SW 1271 (cell line): ENCODE measurements at places on chromosomes 2 and 18.

DNA sequence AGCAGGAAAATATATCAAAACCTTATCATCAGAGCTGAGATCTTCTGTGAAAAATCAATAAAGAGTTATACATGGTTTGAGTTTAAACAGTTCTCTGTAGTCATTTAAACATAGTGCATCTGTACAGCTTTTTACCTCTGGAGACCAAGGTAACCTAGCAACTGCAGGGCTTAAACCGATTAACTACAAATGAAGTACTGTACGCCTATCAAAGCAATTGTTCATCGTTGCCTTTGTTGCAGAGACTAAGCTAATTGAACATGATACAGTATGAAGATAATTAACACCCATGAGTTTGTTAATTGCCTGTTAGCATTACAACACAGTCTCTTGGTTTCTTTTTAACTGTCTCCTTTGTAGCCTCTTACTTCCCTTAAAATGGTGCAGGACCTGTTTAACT, 147.9 kb downstream of the LNPK start:
- DNase-seq = no peak

- no peak for DNase-seq
These were observed 630 bp upstream of the PPP1R1C start for GRCh38 chr2:181984814-181985631.

GRCh38 chr2:3151153-3151918, 226.3 kb downstream of the EIPR1 start:
- DNase-seq = no peak

DNA sequence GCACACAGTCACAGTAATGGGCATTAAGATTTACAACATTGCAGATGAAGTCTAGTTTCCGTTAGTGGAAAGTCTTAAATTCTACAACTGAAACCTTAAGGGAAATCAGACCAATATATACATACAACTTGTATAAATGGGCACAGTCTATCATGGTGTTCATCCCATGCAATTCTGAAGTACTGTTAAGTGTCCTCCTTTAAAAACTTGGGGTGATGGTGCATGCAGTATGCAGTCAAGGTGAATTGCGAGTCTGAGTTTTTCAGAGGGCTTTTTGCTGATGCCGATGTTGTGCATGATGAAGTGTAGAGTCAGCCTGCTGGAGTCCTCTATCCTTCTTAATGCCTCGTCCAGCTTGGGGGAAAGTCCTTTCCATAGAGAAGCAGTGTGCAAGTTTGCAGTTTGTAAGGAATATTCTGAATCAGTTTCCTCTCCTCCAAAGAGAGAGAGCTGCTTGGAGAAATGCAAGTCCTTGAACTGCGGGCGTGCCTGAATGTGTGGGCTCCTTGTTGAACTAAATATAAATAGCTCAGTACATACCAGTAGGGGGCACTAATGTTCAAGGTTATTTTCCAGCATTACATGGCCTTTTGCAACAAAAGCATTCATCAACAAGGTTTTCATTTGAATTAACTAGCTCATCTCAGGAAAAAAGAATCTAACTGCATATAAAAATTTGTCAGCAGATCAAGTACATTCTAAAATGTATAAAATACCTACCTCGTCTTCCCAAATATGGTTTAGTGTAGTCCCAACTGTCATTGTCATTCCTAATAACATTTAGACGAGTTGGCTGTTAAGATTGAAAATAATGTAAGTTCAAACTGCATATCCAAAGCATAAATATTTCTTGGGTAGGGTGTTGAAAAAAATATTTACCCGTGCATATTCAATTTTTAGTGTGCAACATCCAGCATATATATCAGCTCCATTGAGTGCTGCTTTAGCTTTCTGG, 21.3 kb downstream of the HNRNPLL start:
- DNase-seq = no peak

GRCh38 chr2:45814488-45814887, 163.0 kb downstream of the PRKCE start:
- no peak for DNase-seq

GRCh38 chr18:44232500-44232899, 448.2 kb upstream of the SETBP1 start:
- no peak for DNase-seq

- no peak for DNase-seq
These were observed 2021.1 kb upstream of the CELF4 start for GRCh38 chr18:39586741-39587140.

DNA sequence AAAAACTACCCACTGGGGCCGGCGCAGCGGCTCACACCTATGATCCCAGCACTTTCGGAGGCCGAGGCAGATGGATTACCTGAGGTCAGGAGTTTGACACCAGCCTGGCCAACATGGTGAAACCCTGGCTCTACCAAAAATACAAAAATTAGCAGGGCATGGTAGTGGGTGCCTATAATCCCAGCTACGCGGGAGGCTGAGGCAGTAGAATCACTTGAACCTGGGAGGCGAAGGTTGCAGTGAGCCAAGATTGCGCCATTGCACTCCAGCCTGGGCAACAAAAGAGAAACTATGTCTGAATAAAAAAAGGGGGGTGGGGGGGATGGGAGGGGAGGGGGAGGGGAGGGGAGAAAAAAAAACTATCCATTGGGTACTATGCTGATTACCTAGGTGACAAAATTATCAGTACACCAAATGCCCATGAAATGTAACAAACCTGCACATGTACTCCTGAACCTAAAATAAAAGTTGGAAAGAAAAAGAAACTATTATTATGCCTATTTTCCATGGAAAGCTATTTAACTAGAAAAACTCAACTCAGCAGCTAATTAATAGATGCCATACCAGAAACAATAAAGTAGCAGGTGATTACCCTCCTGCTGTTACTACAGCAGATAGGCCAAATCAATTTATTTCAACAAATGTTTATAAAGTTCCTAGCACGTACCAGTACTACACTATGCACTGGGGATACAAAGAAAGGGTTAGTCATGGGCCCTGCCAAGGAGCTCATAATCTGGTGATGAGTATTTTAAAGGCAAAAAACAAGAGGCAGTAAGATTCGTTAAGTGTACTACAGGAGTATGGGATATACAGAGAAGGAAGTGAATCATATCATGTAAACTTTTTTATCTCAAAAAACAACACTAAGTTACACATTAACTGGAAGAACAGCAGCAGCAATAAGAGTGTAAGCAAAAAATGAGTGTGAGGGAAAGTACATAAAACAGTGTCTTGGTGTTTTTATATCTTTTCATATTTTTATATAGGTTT, 112.8 kb upstream of the SLC39A10 start:
- DNase-seq = no peak

GRCh38 chr2:223921204-223921603, 23.9 kb downstream of the WDFY1 start:
- DNase-seq = no peak

DNA sequence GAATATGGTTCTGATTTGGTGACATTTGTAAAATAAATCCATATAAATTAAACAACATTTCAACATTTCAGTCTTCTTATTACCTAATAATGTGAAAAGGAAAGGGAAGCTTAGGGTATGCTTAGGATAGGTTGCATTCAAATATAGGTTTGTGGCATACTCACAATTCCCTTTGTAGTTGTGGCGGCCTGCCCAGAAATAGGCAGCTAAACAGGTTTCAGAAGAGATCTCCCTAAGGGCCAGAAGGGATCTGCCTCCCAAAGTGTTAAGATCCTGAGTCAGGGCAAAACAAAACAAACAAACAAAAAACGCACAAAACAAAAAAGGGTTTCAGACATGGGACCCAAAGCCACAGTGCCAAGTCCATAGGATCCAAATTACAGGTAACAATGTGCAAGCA, 41.4 kb upstream of the TCF7L1 start:
- DNase-seq = no peak

DNA sequence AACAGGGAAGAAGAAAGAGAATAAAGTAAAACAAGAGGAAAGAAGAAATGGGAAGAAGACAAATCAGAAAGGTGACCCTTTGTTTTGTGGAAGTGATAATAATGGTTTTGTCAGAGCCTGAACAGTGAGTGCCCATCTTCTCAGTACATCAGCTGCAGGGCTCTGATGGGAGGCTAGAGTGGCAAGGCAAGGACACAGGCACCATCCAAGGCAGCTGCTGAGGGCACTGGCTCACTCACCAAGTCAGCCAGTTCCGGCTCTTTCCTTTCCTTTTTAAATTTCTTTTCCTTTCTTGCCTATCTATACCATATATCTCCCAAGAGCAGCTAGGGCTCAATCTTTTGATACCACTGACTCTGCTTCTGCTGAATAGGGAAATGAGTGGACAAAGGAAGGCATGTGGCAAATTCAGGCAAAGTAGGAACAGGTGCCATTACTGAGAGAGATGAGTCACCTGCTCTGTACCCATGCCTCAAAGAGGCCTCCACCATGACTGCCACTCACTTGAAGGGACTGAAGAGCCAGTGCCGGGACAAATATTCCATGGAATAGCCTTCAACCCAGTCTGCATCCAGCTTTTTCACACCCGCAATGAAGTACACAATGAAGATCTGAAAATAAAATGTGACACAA, 6.2 kb downstream of the GGCX start:
- DNase-seq = no peak

DNA sequence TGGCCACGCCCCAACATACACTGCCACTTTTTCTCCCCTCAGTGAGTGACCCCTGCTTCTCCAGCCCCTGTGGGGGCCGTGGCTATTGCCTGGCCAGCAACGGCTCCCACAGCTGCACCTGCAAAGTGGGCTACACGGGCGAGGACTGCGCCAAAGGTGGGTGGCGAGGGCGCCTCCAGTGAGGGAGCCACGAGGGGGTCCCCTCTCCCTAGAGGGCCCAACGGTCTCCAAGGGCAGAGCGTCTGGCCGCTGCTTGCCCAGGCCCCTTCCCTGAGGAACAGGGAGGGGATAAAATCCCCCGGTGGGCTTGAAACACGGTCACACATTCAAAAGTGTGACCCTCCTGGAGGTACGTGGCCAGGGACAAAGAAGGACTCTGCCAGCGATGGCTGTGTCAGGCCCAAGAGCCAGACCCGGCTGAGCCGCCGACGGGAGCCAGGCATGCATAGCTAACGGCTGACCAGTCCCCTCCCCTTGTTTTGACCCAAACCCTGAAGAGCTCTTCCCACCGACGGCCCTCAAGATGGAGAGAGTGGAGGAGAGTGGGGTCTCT, 37.2 kb downstream of the MTERF4 start:
- no peak for DNase-seq
